CD4-positive, alpha-beta T cell treated with Interleukin-4 for 4 hours (primary cell): ENCODE measurements at places on chromosomes 2 and 18.

DNA sequence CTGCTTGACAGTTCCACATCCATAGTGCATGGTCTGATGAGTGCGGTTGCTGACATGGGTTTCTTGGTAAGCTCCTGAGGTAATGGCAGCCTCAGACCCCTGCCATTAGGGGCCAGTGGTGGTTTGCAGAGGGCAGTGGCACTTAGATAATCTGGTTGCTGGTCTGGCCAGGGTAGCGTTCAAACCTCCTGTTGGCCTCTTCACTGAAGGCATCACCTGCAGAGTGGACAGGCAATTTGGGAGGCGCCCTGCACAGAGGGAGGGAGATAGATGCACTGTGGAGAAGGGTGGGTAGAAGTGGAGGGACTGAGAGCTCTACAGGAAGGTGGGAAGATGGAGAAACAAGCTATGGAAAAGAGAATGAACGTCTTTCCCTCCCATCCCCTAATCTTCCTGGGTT is 3.7 kb downstream of the HTRA2 start:
- no peak for DNase-seq

DNA sequence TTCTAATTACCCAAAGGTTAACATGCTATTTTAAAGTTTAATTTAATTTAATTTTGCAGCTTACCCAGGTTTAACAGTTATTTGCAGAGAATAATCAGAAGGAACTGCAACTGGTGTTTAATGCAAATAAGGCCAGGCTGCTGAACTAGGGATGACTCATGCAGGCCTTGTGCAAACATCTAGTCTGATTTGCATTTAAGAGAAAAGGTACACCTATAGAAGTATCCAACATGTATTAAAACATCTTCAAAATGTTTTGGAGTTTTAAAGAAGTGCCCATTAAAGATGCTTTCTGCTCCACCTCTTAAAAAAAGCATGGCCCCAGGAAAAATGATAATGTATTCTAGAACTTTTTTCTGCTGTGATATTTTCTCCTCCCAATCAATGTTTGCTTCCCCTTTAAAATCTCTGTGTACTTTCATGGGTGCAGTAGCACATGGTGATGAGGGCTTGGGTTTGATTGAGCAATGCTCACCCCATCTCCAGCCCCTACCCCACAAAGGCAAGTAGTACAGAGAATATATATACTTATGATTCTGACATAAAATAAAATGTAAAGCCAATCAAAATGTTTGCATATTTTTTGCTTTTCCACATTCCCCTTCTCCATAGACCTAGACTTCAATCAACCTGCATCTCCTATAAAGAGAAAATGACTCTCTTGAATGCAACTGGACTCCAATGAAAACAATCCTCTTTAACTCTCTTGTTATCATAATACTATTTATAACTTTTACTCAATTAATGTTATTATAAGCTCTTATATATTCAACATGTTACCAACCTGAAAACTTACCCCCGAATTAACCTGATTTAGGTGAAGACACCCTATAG is 54.1 kb downstream of the ATP8B1 start:
- no peak for DNase-seq

DNA sequence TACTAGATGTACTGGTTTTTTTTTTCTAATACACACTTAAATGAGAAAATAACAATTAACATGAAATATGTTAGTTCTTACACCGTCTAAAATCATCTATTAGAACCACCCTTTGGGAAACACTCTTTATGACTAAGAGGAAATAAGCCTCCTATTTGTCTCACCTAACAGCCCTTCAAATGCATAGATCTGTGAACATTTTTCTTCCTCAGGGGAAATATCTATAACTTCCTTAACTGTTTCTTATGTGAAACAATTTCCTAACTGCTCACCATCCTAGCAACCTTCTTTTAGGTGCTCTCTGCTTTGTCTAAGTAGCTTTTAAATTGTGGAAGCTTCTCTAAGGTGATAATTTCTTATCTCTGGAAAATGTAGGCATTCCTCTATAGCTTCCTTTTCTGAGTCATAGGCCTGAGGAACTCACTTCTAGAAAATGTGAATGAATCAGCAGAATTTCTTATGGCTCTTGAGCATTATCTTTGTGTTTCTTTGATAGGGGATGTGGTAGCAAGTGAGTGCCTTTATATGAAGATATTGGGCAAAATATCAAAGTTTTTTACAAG is 56.1 kb downstream of the CNTNAP5 start:
- no peak for DNase-seq

DNA sequence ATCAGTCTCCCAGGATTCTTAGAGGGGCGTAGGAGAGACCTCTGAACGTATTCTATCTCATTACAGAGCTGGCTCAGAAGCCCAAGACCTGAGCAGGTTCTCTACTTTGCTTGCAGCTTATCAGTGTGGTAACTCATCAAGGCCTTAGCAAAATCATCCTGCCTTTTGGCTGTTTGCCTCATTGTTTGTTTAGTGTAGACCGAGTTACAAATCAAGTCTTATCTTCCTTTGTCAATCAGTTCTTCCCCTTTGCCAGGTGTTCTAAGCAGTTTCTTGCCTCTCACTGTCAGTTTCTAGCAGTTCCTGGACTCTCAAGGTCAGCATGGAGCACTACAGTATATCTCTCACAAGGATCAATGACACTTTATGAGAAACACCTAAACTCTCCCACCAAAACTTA is 30.9 kb upstream of the NAB1 start:
- no peak for DNase-seq

- DNase-seq, result no peak
Observed at GRCh38 chr18:67072791-67073190, 443.7 kb downstream of the DSEL start.
